ENCODE measurements at places on chromosomes 6 and 20.
A peak's percentile ranks its signal among the peaks of the same experiment; 100 is the strongest.

DNA sequence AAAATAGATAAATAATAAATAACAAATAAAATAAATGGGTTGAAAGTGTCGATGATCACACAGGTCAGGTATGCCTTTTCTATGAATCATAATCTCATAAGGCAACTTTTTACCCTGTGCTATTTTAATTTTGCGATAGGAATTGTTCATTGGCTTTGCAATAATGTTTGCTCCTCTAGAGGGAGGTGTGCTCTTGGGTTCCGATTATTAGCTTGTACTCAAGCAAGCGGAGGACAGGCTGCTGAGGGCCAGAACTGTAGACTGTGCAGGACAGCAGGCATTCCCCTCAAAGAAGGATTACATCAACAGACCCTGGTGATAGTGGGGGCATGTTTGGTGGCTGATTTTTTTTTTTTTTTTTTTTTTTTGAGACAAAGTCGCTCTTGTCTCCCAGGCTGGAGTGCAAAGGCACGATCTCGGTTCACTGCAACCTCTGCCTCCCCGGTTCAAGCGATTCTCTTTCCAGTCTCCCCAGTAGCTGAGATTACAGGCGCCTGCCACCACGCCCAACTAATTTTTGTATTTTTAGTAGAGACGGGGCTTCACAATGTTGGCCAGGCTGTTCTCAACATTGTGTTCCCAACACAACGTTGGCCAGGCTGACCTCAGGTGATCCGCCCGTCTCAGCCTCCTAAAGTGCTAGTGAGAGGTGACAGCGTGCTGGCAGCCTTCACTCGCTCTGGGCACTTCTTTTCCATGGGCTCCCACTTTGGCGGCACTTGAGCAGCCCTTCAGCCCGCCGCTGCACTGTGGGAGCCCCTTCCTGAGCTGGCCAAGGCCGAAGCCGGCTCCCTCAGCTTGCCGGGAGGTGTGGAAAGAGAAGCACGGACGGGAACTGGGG is 35.6 kb downstream of the RIOK1 start:
- DNase-seq, result peak; percentile 77

- no peak for DNase-seq
Observed at GRCh38 chr20:1391640-1392442, 1.0 kb downstream of the FKBP1A start.

DNA sequence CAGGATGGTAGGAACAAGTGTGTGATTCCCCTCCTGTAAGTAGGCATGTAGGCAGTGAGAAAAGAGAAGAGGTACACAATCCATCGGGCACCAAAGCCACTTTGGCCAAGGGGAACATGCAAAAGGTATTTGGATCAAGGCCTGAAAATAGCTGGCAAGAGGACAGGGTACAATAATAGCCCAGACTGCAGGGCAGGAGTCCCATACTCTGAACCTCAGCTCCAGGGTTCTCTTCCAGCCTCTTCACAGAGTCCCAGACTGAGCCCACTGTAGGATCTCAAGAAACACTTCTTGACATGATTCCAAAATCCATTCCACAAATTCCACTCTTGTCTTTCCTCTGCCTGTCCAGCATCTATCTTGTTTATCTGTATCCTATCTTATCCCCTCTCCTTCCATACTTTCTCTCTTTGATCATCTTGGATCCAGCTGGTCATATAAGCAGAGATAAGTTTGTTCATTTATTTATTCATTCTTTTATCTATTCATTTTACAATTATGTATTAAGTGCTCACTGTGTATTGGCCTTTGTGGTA is 19.7 kb downstream of the ACSS2 start:
- no peak for DNase-seq

GRCh38 chr6:52887910-52888524 is 21.5 kb downstream of the GSTA3 start:
- DNase-seq, result no peak

GRCh38 chr6:21220271-21220987 is 373.1 kb upstream of the SOX4 start:
- DNase-seq, result no peak

DNA sequence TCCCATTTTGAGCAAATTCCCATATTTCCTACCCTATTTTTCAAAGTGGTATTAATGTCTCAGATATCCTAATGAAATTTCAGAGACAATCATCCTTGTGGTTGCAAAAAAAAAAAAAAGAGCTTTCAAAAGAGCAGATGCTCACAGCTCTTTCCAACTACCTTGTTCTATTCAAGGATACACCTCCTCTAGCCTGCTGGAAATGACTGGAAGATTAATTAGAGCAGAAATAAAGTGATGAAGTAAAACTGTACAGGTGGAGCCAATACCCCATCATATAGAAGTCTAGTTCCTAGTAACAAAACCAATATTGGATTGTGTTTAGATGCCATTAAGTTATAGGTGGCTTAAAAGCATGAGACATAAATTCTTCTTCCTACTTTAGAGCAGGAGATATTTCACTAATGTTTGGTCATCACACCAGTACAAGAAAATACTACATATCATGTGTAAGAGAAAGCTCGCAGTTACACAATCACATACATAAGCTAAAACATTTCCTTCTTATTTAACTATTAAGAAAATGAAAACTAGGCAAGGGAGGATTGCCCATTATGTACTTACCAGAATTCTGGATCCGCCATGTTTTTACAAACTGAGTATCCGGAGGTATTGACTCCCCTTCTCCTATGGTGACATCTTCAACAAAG is 42.4 kb downstream of the ILRUN start:
- no peak for DNase-seq

DNA sequence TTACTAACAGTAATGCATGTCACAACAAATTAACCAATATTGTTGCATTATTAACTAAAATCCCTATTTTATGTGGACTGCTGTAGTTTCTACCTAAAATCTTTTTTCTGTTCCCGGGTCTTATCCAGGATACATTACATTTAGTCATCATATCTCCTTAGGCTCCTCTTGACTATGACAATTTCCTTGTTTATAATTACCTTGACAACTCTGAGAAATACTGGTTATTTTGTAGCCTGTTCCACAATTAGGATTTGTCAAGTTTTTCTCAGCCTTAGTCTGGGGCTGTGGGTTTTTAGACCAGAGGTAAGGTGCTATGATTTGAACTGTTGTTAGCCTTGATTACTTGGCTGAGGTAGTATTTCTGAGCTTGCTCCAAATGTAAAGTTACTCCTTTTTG is 3.7 kb downstream of the FBXO5 start:
- no peak for DNase-seq

DNA sequence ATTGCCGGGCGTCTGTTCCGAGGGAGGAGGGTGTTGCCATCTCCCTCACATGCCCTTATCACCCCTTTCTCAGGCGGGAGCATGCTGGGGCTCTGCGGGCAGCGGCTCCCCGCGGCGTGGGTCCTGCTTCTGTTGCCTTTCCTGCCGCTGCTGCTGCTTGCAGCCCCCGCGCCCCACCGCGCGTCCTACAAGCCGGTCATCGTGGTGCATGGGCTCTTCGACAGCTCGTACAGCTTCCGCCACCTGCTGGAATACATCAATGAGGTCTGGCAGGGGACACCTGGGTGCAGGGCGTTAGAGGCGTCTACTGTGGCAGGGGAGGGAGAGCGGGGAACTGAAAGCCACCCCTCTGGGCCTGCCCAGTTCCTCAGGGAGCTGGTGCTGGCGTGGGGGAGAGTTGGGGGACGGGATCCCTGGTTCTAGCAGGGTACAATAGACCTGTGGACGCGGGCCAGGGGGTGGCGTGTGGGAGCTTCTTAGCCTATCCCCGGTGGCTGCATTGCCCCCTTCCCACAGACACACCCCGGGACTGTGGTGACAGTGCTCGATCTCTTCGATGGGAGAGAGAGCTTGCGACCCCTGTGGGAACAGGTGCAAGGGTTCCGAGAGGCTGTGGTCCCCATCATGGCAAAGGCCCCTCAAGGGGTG is 697 bp downstream of the PPT2 start:
- peak; percentile 75 for DNase-seq

- DNase-seq, result no peak
Observed at GRCh38 chr6:107290491-107290890, 168.9 kb downstream of the PDSS2 start.

DNA sequence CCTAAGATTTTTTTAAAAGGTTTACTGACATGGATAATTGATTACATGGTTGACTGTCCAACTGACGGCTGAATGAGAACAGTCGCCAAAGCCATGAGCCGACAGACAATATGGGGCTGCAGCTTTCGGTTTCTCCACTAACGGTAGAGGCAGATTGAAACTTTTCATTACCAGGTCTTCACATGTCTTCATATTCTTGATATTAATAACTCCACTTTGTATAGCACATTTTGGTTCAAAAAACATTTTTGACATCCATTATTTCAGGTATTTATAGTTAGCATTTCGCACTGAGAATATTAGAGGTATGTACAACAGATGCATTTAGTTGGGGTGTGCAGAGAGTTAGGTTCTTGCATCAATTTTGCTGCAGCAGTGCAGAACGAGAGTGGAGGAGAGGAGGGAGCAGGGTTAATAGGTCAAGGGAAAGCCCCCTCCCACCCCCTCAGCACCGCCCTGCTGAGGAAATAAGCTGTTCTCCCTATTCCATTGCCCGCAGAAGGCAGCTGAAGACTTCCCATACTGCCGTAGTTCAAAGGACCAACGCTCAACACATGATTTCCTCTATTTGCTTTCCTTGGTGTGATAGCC is 73.6 kb upstream of the ADTRP start:
- DNase-seq, result no peak

GRCh38 chr20:17793986-17794385 is 94.2 kb downstream of the BANF2 start:
- DNase-seq, result no peak

- DNase-seq, result no peak
Observed at GRCh38 chr6:12105271-12105670, 93.2 kb downstream of the HIVEP1 start.

DNA sequence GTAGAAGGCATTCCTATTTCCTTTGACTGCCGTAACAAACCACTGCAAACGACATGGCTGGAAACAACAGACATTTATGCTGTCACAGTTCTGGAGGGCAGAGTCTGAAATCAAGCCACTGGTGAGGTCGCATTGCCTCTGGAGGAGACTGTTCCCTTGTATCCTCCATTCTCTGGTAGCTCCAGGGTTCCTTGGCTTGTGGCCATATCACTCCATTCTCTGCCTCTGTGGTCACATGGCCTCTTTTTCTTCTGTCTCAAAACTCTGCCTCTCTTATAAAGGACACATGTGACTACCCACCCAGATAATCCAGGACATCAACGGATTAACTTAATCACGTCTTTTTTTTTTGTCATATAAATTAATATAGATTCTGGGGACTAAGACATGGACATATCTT is 84.4 kb downstream of the LYRM2 start:
- no peak for DNase-seq

DNA sequence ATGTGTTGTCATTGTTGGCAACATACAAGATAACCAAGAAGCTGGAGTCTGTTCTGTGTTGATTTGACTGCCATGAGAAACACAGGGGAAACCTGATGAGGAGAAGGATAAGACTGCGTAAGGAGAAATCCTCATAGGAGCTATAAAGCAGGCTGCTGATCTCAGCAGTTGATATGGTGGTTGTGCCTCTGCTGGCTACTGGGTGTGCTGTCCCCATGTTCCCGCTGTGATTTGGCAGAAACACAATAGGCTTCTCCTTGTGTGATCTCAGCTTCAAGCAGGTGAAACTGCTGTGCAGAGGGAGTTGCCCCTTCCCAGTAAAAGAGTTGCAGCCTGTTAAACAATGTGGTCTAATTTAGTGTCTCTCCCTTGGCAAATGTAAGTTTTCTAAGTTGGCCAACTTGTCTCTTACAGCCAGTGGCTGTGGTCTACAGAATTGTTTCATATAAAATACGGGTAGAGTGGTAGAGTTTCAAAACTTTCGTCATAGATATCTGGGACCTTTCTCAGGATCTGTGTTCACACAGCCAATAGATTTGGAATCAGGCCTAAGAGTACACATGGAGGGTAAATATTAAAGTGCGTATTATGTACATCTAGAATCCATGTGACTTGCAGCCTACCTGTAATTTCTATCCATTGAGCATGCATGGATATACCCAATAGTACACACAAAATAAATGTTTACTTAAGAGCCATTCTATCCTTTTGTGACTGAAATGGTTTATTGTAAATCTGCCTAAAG is 78.4 kb downstream of the RNF144B start:
- no peak for DNase-seq

DNA sequence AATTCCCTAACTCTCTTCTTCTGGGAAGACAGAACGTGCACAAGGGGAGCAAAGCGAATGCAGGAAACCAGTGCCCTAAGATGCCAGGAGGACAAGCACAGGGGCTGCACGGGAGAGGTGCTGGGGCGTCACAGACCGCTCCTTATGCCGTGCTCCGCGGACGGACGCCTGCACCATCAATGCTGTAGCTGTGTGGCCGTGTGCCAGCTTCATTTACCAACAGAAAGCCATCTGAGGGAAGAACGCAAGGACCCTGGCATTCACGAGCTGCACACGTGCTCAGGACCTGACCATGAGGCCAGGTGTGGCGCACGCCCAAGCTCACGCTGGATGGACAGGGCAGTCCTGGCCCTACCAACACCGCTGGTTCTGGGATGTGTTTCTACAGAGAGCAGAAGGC is 35.4 kb downstream of the WDR27 start:
- no peak for DNase-seq

GRCh38 chr6:45537539-45537938 is 159.8 kb upstream of the SUPT3H start:
- peak; percentile 69 for DNase-seq

GRCh38 chr6:165663736-165664558 is 906 bp upstream of the PDE10A start:
- DNase-seq, result no peak

All from AG08395 (cell line).